ENCODE measurements at places on chromosomes 2 and 18.
A peak's percentile ranks its signal among the peaks of the same experiment; 100 is the strongest.

DNA sequence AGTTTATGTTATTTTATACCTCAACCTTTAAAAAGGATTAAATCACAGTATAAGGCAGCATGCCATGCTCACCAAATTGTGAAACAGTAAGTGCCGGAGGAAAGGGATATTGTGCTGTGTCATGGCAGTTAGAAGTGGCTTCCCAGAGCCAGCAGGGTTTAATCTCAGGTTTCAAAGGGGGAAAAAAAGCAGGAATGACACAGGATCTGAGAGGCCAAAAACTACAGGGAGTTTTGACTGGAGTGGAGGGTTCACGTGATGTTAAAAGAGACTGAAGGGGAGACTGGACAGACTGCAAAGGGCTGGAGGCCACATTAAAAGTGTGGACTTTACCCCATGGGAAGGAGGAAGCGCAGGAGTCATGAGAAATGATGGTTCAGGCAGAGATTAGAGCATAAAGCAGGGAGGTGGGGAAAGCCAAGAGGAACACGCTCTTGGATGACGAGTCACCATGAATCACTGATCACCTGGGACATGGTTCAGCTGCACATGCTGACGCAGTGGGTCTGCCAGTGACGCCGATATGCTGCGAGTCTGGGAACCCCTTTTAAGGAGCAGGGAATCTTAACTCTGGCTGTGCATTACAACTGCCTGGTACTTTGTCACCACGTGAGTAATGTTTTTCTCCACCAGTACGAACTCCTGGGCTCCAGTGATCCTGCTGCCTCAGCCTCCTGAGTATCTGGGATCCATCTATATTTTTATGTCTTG is 6.1 kb downstream of the CHMP1B start:
- peak; percentile 91 for DNase-seq

DNA sequence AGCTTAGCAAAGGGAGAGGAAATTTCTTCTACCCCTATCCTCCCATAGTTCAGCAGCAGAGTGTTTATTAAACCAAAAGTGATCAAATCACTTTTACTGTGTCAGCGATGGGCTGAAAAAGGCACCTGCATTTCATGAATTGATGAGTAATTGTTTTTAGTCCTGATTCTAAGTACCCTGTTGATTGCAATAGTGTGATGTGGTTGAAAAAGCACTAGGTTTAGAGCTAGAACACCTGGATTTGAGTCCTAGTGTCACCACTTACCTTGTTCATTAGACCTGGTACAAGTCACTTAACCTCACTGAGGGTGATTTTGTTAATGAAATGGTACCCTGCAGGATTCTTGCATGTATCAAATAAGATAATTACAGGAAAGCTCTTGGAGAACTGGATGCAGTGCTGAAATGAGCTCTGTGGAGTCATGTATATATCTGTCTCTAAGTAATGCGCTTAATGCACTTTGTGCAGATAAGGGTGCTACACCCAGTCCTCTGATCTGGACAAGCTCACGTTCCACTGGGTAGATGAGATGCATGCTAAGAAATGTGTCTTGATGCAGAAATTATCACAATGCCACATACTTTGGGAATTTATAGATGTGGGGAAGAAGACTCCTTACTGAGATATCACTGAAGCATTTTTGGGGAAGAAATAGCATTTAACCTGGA is 289.6 kb downstream of the PARD3B start:
- DNase-seq: no peak

- no peak for DNase-seq
These were observed 187.1 kb downstream of the DYM start for GRCh38 chr18:49273241-49273880.

- no peak for DNase-seq
These were observed at the start of gene MGAT4A for GRCh38 chr2:98731041-98731893. Gene MGAT4A, minus strand, starts transcription at chr2:98731132. Its CDS starts 4,800 bp downstream, at chr2:98726332.

GRCh38 chr2:170770606-170771420 is 635 bp downstream of the ERICH2 start:
- no peak for DNase-seq

GRCh38 chr18:8831112-8831511 is 125.8 kb downstream of the MTCL1 start:
- no peak for DNase-seq

- no peak for DNase-seq
These were observed 22.0 kb downstream of the SAG start for GRCh38 chr2:233329489-233330135.

GRCh38 chr2:188820576-188820975 is 153.6 kb upstream of the COL3A1 start:
- DNase-seq: no peak

- DNase-seq: no peak
These were observed 667.5 kb upstream of the FANCL start for GRCh38 chr2:58908501-58909154.
